ENCODE measurements at places on chromosomes 3 and 15. TPM values are rescaled to one million over a fixed set of nuclear protein-coding genes. Genes with fewer than 3 reads are reported as not detected.

ACAN gene
- total RNA-seq: 27.8 TPM

FOXB1 gene
- not detected for total RNA-seq

- DNase-seq: no peak
These were observed 12.9 kb downstream of the IDH3A start for GRCh38 chr15:78162038-78162437.

DUOXA2 gene
- total RNA-seq: not detected

- no peak for DNase-seq
These were observed 47.6 kb downstream of the CDIN1 start for GRCh38 chr15:36626984-36627383.

Data from muscle of leg (tissue), 16 donors.